Hepatic stellate cell (primary cell): ENCODE measurements at places on chromosomes 5 and 9.
A peak's percentile ranks its signal among the peaks of the same experiment; 100 is the strongest.

GRCh38 chr9:121192518-121192917 is 9.2 kb downstream of the RAB14 start:
- no peak for DNase-seq

DNA sequence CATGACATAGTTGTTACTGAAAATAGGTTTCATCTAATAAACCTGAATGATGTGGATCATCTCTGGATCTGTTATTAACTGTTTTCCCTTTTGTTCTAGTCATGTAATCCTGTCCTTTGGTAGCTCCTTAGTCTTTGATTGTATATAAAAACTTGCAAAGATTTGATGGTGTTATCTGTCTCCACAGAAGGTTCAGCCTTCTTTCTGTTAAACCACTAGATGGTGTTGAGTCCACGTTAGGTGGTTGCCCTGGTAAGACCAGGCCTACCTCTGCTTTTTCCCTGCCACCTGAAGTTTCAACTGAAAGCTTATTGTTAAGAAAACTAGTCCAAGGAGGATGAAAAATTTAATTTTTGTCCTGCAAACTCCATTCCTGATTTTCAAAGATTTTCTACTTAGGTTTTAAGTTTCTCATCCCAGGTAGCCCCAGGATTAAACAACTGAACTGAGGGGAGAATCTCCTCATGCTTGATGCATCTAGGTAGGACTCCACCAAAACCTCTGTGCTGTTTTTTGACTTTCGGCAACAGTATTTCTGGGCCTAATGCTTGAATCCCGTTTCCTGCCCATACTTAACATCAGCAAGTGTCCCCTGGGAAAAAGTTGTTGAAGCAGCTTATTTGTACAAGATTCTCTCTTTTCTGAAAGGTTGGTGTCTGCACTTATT is 68.5 kb downstream of the RICTOR start:
- no peak for DNase-seq

GRCh38 chr9:91047529-91047928 is 245.9 kb downstream of the SYK start:
- DNase-seq = no peak

GRCh38 chr5:93058309-93058708 is 522.7 kb downstream of the NR2F1-AS1 start:
- DNase-seq = peak; percentile 4

GRCh38 chr9:96279932-96280331 is 22.0 kb downstream of the HSD17B3 start:
- DNase-seq = no peak

DNA sequence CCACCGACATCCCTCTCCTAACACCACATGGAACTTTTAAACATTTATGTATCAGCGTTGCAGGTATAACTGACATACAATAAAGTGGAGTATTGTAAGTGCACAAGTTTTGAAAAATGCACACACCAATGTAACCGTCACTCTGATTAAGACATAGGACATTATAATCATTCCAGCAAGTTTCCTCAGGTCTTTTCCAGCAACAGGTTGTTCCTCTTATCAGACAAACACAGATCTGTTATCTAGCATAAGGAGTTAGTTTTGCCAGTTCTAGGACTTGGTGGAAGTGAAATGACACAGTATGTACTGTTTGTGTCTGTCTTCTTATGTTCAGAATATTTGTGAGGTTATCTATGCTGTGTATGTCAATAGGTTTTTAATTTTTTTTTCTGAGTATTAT is 69.5 kb upstream of the TRPC7 start:
- DNase-seq = no peak

DNA sequence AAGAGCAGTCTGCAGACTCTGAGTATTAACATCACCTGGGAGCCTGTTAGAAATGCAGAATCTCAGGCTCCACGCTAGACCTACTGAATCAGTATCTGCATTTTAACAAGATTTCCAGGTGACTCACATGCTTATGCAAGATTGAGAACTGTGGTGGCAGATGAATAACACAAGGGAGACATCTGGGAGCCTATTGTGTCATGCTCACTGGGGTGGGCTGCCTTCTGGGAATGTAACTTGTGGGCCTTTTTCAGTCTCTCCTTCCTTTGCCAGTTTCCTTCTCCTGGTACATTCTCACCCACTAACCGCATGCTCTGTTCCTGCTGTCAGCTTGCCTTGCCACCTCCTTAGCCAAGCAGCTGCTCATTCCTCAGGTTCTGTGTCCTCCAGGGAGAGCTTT is 176.6 kb upstream of the C9orf72 start:
- no peak for DNase-seq

DNA sequence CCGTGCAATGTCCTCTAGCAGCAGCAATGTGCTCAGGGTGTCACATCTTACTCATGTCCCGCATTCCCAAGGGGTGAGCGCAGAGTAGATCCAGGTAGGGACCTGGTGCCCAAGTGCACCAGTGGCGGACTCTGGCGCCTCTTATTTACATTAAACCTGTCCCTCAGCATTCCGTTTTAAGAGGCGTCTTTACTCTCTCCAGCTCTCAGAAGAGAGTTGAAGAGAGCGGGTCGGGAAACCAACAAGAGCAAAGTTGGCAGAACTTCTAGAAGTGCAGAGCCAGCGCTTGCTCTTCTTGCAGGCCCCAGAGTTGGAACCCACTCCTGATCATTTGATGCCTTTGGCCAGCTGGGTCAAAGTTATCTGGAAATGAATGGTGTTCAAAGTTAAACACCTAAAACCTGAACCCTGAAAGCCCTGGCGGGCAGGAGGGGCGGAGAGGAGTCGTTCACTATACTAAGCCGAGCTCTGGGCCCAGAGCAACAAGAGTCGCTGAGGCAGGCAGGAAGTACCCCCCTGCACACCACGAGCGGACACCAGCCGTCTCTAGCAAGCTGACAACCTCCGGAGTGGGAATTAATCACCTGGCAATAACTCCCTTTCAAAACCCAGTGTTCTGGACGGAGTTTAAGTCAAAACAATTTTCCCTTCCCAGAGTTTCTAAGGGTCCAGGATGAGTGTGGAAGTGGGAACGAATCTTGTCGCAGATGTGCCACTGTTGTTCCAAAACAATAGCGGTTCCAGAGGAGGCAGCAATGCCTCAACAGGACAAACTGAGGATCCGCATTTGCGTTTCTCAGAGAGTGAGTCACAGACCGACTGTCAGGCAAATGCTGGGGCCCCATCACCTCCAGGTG is 122.8 kb downstream of the TMEM161B start:
- no peak for DNase-seq

- DNase-seq = no peak
These were observed 163.9 kb upstream of the DMRT1 start for GRCh38 chr9:677461-678097.

DNA sequence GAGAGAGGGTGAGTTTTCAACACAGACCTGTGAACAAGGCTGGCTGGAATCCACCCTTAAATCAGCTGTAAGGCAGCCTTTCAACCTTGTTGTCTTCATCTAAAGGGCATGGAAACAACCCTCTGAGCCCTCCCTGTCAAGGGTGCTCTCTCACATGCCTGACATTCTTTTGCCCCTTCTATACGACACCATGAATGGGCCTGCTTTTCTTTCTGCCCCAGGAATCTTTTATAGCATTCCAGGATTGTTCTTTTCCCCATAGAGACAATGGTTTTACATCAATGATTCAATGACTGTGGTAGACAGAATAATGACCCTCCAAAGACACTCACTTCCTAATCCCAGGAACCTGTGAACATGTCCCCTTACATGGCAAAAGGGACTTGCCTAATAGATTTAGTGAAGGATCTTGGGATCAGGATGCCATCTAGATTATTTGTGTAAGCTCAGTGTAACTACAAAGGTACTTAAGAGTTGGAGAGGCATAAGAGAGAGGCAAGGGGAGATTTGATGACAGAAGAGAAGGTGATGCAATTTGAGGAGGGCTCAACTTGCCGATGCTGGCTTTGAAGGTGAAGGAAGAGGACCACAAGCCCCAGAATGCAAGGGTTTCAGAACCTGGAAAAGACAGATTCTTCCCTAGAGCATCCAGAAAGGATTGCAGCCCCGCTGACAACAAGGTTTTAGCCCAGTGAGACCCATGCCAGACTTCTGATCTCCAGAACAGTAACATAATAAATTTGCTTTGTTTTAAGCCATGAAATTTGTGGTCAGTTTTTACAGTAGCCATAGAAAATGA is 29.2 kb upstream of the HMHB1 start:
- DNase-seq = no peak

DNA sequence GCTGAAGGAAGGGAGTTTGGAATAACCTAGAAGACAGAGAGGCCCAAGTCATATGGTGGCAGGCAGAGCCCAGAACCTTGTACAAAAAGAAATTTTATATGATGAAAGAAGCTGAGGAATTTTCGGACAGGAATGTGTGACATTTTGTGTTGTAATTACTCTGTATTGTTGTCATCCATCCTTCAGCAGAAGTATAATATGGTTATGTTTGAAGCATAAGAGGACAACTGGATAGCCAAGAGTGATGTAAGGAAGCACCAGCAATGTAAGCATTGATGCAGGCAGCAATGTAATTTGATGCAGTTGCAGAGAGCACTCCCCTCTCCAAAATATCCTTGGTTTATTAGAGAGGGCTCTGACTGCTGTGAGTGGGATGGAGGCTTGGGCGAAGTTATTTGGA is 19.1 kb upstream of the SNX2 start:
- no peak for DNase-seq

GRCh38 chr9:26181836-26182235 is 503.6 kb upstream of the TUSC1 start:
- no peak for DNase-seq

DNA sequence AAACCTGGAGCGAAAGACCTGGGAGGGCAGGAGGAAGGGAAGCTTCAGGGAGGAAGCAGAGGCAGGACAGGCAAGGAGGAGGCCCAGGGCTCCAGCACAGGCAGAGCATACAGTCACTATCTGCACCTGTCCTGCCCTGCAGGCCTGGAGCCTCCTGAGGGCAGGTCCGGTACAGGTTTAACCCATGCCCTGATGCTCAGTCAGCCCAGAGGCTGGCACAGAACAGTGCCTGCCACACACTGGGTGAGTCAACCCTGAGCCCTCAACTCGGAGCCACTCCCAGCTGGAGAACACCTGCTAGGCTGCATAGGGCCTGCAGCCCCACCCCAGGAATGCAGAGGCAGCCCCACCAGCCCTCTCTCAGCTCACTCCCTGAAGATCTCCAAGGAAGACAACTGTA is 161.5 kb upstream of the PHYKPL start:
- no peak for DNase-seq
